NCI-H1436 treated with DMSO at 0.1 percent for 48 hours (cell line): ENCODE measurements at places on chromosomes 5 and 9.

GRCh38 chr5:54148858-54149257, 161.5 kb downstream of the ARL15 start:
- DNase-seq = no peak

- no peak for DNase-seq
Observed at GRCh38 chr5:58080573-58080972, 379.3 kb downstream of the PLK2 start.

DNA sequence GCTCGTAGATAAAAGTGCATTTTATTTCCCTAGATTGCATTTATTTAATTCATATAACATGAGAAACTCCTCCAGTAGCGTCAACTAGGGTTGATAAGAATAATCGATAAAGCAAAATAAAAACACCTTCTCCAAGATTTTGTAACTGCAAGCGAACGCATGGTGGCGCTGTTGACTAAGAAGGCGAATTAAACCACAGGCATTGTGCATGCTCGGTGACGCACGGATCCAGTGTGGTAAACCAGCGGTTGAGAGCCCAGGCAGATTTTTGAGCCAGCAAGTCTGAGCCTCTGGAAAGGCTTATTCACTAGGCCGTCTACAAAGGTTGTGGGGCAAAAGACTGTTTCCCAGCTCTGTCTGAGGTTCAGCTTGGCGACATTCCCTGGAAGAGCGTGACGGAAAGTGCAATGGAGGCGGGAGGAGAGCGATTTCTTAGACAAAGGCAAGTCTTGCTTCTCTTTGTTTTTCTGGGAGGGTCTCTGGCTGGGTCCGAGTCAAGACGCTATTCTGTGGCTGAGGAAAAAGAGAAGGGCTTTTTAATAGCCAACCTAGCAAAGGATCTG, at the start of gene PCDHB3:
Gene PCDHB3, plus strand, starts transcription at position 231 of the 563 bp plus-strand sequence. Its CDS starts 177 bp downstream, at position 408.
- no peak for DNase-seq

DNA sequence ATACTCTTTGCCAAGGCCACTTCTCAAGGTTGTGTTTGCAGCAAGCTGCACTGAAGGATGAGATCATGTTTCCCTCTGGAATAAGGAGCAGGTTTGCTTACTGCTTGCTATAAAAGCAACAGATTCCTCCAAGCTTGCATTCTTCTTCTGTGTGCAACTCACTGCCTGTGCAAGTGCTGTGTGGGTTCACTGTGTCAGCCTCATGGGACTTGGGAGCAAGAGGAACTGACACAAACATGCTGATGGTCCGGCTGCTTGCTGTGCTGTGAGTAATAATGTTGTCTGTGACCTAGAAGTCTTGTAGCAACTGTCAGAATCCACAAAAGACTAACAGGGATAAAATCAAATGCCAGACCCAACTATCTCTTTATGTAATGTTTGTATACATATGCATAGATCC, 33.6 kb upstream of the SHC3 start:
- no peak for DNase-seq

- no peak for DNase-seq
Observed at GRCh38 chr9:15211815-15212495, 95.1 kb downstream of the TTC39B start.

DNA sequence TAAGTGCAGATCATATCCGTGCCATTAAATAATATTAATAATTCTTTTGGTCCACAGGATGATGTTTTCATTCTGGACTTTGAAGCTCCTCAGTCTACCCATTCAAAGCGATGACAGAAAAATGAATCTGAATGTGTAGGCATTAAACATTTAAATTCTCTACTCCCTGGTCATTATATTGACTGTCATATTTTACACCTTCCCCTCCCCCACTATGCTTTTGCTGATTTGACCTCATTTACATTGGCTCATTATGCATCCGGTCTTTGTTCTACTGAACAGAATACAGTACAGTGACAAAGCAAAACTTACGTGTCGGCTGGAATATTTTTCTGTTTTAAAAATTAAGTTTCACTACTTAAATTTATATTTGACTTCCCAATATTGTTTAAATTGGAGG, 289.7 kb upstream of the TMEM161B start:
- no peak for DNase-seq

- no peak for DNase-seq
Observed at GRCh38 chr5:119302916-119303897, 52.6 kb upstream of the TNFAIP8 start.
